ENCODE measurements at places on chromosomes 7 and 10.
A peak's percentile ranks its signal among the peaks of the same experiment; 100 is the strongest.

DNA sequence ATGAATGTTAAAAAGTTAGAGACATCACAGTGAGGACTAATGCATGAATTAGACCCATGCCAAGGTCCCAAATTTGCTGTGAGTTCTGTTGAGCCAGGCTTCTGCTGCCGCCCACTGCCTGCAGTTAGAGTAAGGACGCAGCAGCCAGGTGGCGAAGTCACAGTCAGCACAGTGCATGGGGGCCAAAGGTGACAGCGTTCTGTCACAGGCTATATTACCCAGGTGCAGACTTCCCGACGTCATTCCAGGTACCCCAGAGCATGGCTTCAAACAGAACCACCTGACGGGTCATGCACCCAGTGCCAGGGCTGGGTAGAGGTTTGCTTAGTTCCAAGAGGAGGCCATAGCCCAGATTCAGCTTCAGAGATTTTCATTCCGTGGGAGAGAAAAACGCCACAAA, 33.9 kb upstream of the HMX3 start:
- DNase-seq: no peak

GRCh38 chr7:108329514-108329913, 126.7 kb downstream of the NRCAM start:
- DNase-seq: peak; percentile 51

DNA sequence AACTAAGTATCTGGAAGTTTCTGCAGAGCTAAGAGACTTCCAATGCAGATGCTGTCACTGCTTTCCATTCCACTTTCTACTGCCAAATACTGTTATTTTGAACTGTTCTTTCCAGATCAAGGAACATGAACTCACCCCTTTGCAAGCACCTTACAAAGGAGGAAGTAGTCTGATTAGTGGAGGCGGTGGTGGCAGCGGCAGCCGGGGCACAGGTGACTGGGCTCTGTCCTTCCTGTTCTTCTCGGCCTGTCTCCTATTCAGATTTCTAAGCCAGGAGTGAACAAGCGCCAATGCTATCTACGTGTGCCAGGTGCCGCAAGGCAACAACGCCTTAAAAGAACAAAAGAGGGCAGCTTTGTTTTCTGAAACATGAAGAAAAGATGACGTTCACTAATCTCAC, 44.9 kb downstream of the BEND7 start:
- DNase-seq: no peak

- DNase-seq: no peak
Measured at GRCh38 chr10:78757344-78757925, 311.3 kb upstream of the ZMIZ1 start.

- no peak for DNase-seq
Measured at GRCh38 chr10:93897070-93897780, 3.4 kb downstream of the SLC35G1 start.

GRCh38 chr7:97130417-97131139, 13.1 kb downstream of the SDHAF3 start:
- DNase-seq: no peak

DNA sequence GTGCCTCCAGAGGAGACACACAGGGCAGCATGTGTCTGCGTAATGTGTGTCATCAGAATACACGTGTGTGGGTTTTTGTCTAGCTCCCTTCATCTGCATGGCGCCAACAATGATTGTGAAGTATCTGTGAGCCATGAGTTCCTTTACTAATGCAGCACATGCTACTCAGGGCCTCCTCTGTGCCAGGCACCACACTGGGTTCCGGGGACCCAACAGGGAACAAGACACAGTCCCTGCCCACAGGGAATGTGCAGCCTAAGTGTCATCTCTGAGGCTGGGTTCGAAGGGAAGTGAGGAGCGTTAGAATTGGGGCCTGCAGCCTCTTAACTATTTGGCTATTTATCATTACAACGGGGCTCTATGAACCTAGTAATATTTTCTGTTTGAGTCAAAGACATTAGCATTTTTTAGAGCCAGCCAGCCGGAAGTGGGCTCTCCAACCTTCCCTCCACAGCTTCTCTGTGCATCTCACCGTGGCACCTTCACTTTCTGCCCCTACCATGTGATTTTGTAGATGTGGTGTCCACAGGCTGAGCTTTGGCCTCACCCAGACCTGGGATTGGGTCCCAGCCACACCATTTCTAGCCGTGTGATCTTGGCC, 43.9 kb upstream of the SRGN start:
- no peak for DNase-seq

DNA sequence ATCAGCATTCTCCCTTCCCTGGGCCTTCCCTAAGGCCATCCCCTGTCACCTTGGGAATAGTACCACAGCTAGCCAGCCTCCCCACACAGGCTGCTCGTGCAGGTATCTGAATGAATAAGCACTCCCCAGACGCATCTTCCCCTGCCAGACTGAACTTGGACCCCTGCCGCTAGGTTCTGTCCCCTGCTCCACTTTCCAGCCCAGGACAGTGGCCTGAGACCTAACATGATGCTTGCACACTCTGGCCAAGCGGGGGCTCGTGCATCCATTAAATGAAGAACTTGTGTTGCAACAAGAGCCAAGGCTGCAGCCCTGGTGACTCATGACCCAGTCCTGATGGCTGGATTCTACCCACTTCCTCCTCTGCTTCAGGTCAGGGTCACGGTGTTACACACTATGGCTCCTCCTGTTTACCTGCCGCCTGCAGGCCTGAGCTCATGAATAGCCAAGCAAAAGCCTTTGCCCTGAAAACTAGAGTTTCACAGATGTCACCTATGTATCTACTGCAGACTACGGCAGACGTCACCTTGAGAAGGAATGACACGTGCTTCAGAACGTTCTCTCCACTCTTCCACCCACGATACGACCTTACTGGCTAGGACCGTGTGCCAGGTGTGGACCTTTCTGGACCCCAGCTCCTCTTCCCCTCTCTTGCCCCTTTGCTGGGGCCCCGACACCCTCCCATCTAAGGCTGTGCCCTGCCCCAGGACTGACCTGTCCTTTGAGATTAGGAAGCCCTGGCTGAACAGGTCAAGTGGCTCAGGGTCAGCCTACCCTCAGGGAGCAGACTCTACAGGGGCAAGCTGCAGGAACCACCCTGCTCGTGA, 6.5 kb downstream of the ASB13 start:
- DNase-seq: no peak

DNA sequence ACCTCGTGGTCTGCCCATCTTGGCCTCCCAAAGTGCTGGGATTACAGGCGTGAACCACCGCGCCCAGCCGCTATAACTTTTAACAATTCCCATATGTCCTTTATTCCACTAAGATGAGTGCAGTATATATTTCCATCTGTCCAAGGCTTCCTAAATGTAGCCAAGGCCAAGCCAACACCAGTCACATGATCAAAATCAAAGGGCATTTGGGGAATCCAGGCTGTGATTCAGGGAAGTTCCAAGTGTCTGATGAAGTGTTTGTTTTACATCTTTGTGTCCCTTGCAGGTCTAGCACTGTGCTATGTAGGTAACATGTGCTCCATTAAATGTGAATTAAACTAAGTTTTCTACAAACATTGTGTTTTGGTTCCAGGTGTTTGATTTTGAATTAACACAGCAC, 20.8 kb downstream of the AKR1E2 start:
- no peak for DNase-seq

DNA sequence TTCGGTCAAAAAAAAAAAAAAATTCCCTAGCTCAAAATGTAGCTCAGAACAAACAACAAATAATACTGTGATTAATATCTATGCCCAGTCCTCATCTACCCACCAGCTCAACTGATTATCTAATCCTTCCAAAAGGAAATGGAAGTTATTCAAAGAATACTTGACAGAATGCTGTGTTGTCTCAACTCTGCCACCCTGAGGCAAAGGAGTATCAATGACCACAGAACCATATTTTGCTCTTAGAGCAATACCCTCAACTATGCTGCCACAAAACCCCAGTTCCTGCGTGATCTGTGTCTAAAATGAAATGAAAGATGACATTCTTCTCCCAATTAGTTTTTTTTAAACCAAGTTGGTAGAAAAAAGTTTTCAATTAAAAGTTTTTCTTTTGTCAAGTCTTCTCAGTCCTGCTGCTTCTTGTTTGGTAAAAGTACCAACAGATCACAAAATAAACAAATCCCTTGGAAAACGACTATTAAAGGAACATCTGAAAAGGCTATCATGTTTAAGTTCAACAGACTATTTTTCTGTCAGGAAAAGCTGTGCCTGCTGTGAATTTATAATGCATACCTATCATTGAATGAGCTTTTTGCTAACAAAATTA, 21.6 kb downstream of the RBM28 start:
- DNase-seq: no peak

- no peak for DNase-seq
Measured at GRCh38 chr10:50991456-50992355, 82.6 kb upstream of the PRKG1 start.

- DNase-seq: no peak
Measured at GRCh38 chr7:15862781-15863165, 176.3 kb upstream of the MEOX2 start.

DNA sequence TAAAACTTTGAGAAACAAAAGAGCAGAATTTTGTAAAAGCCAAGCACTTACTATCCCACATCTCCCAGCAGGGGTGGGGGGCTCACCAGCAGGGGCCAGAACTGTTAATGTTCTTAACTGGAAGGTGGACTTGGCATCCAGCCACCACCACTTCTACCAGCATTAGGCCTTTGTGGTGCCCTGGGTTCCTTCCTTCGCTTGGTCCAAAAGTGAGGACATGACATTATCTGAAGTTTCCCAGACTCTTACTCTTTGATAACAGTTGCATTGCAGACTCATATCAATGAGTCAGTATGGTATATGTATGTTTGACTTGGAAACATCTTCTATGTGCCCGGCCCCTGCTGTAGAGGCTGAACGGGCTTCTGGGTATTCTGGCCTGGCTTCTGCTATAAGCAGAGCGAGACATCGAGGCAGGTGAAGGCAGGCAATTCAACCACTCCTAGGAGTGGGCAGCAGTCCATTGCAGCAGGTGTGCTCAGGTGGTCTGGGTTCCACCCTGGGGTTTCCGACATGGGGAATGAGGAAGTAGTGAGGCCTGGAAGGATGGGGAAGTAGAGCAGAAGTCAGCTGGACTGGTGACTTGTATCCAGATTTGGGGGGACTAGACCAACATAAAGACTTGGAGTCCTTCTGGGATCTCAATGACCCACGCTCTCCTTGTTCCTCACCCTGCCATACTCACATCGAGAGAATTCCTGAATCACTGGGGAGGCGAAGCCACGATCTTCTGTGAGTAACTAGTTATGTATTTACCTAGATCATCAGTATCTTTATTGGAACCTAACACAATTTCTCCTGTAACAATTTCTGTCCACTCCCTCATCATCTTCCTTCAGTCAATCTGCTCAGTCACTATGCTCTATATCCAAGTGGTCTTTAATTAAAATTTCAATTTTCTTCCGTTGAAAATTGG, 4.1 kb downstream of the ZNF777 start:
- DNase-seq: no peak

- DNase-seq: no peak
Measured at GRCh38 chr10:61454541-61454940, 1.4 kb upstream of the TMEM26 start.

GRCh38 chr7:19293431-19293830, 148.2 kb upstream of the FERD3L start:
- DNase-seq: no peak

GRCh38 chr10:15331461-15331860, 39.6 kb downstream of the FAM171A1 start:
- DNase-seq: no peak

DNA sequence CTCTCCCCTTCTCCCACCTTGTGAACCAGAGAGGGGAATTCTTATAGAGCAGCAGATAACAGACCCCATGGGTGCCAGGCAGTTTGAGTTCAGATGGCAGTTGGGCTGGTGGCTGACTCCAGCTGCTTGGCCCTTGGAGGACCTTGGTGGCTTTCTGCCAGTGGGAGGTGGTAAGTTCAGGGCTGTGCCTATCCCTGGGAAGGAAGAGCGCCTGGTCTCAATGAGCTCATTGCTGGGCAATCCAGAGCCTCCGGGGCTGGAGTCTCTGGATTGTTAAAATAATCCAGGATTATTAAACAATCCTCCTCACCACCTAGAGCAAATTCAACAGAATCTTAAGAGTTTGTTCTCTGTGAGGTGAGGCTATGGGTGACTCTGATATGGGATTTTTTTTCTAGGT, 105.2 kb downstream of the FANK1 start:
- DNase-seq: no peak

All from NCI-H748 treated with DMSO at 0.1 percent for 48 hours (cell line).